ENCODE measurements at places on chromosomes 6 and 20.

DNA sequence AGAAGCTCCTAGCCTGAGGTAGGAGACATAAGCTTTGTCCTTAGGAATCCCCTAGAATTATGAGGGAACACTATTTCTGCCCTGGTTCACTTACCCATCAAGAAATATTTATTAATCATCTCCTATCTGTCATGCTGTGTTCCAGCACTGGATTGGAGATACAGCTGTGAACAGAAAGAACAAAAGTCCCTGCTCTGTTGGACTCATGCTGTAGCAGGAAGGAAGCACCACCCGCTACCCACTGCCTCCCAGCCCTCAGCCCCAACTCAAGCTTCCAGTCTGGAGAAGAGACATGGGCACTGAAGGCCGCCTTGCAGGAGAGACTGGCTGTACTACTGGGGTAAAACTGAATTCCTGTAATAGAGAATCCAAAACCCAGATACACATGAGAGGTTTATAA, 78.0 kb downstream of the MDGA1 start:
- no peak overlapping the region for H3K4me3 ChIP-seq
- peaks cover 56% of the 10 kb centered on the region for H3K27me3 ChIP-seq
- DNase-seq: no peak
- peaks cover 2% of the 10 kb centered on the region for H3K4me1 ChIP-seq

GRCh38 chr6:47221565-47221964, 88.1 kb downstream of the TNFRSF21 start:
- H3K4me3 ChIP-seq: no peak overlapping the region
- H3K36me3 ChIP-seq: no peaks in the 10 kb centered on the region
- H3K27me3 ChIP-seq: no peaks in the 10 kb centered on the region
- no peaks in the 10 kb centered on the region for H3K4me1 ChIP-seq
- H3K27ac ChIP-seq: no peak overlapping the region

DNA sequence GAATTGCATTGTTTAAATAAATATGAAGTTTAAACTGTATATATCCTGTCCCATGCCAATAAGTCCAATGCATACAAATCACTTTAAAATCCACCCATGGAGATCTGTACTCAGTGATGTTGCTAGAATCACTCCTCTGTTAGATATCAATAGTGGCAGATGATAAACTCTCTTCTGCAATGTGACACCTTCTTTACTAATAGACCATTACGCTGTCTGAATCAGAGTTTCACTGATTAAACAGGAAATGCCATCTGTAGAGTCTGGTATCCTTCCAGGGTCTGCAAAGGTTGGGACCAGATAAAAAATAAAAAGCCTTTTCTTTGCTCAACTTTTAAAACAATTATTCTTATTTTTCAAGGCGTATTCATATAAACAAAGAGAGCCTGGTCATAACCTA, 134.5 kb downstream of the EDN3 start:
- H3K4me1 ChIP-seq: no peaks in the 10 kb centered on the region
- H3K4me3 ChIP-seq: no peak overlapping the region
- H3K27me3 ChIP-seq: no peaks in the 10 kb centered on the region
- no peaks in the 10 kb centered on the region for H3K36me3 ChIP-seq

DNA sequence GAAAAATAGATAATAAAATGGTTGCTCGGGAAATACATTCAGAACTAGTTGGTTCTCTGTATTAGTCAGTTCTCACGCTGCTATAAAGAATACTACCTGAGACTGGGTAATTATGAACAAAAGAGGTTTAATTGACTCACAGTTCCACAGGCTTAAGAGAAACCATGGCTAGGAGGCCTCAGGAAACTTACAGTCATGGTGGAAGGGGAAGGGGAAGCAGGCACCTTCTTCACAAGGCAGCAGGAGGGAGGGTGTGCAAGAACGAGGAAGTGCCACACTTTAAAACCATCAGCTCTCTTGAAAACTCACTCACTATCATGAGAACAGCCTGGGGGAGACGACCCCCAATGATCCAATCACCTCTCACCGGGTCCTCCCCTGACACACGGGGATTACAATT, 24.2 kb upstream of the SNX9 start:
- no peak for DNase-seq
- no peaks in the 10 kb centered on the region for H3K27me3 ChIP-seq
- H3K36me3 ChIP-seq: no peaks in the 10 kb centered on the region
- peaks cover 9% of the 10 kb centered on the region for H3K4me1 ChIP-seq
- no peak overlapping the region for H3K4me3 ChIP-seq

DNA sequence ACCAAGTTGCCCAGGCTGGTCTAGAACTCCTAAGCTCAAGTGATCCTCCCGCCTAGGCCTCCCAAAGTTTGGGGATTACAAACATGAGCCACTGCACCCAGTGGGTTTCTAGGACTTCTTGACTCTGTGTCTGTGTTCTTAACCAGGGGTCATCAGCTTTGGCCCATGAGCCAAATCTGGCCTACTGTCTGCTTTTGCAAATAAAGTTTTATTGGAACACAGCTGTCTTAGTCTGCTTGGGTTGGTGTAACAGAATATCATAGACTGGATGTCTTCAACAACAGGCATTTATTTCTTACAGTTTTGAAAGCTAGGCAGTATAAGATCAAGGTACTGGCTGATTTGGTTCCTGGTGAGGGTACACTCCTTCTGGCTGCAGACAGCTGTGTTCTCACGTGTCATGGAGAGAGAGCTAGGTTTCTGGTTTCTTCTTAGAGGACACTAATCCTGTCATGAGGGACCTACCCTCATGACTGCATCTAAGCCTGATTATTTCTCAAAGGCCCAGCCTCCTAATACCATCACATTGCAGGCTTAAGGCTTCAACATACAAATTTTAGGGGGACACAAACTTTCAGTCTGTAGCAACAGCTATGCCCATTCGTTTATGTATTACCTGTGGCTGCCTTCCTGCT, 23.3 kb downstream of the ARFGEF2 start:
- H3K4me3 ChIP-seq: no peak overlapping the region
- no peak overlapping the region for H3K27ac ChIP-seq
- no peaks in the 10 kb centered on the region for H3K27me3 ChIP-seq
- peaks cover 77% of the 10 kb centered on the region for H3K36me3 ChIP-seq

DNA sequence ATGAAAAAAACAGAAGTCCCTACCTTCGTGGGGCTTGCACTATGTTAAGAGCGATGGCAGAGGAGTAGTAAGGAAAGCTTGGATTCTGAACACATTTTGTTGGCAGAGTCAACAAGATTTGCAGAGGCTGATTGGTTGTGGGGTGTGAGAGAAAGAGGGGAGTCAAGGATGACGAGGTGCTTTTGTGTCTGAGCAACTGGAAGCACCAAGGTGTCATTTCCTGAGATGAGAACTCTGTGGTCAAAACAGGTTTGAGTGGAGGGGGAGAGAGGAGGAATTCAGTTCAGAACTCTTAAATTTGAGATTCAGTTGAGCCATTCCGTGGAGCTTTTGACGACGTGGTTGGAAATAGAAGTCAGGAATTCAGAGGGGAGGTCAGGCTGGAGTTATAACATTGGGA, 3.5 kb downstream of the OCSTAMP start:
- no peaks in the 10 kb centered on the region for H3K36me3 ChIP-seq
- no peak overlapping the region for H3K27ac ChIP-seq
- no peak overlapping the region for H3K4me3 ChIP-seq
- no peak for DNase-seq
- H3K27me3 ChIP-seq: peaks cover 44% of the 10 kb centered on the region

DNA sequence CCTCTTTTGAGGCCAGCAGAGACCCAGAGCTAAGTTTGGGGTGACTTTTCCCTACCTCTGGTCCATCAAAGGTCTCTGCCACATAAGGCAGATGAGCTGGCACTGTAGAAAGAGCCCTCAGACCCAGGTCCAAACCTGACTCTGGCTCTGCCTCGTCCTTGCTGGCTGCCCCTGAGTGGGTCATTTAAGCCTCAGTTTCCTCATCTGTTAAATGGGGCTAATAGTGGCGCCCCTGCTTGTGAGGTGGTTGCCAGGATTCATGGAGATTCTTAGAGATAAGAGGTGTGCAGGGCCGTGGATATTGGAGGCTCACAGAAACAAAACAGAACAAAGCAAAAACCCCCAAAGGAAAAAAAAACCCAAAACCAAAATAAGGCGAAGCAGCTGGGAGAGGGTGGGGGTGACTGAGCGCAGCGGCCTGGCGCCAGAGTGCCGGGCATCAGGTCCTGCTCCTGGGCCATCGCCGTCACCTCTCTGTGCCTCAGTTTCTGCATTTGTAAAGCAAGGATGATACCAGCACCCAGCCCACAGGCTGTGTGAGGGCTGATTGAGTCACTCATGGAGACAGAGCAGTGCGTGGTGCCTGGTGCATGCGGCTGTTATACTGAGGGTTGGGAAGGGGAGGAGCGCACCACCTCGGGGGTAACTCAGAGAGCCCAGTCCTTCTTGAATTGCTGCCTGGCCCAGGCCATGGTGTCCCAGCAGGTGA, 133.8 kb upstream of the PTPN1 start:
- no peak overlapping the region for H3K4me3 ChIP-seq
- H3K36me3 ChIP-seq: no peaks in the 10 kb centered on the region
- no peak for DNase-seq
- H3K4me1 ChIP-seq: no peaks in the 10 kb centered on the region

- H3K4me1 ChIP-seq: no peaks in the 10 kb centered on the region
- H3K4me3 ChIP-seq: no peak overlapping the region
- no peaks in the 10 kb centered on the region for H3K36me3 ChIP-seq
- no peak overlapping the region for H3K27ac ChIP-seq
- no peaks in the 10 kb centered on the region for H3K27me3 ChIP-seq
Measured at GRCh38 chr20:23106271-23106851, 20.2 kb upstream of the CD93 start.

GRCh38 chr6:70616728-70617260, 50.1 kb downstream of the SDHAF4 start:
- no peaks in the 10 kb centered on the region for H3K4me1 ChIP-seq
- no peaks in the 10 kb centered on the region for H3K36me3 ChIP-seq
- no peak overlapping the region for H3K27ac ChIP-seq
- DNase-seq: no peak

- H3K4me3 ChIP-seq: no peak overlapping the region
- H3K36me3 ChIP-seq: no peaks in the 10 kb centered on the region
- no peaks in the 10 kb centered on the region for H3K27me3 ChIP-seq
- H3K4me1 ChIP-seq: no peaks in the 10 kb centered on the region
- H3K27ac ChIP-seq: no peak overlapping the region
Measured at GRCh38 chr6:98343797-98344196, 490.6 kb upstream of the POU3F2 start.

GRCh38 chr20:62131560-62132320, 9.5 kb downstream of the LSM14B start:
- H3K4me1 ChIP-seq: peaks cover 4% of the 10 kb centered on the region
- H3K27me3 ChIP-seq: no peaks in the 10 kb centered on the region
- no peak overlapping the region for H3K27ac ChIP-seq
- no peak overlapping the region for H3K4me3 ChIP-seq
- no peak for DNase-seq
- peaks cover 100% of the 10 kb centered on the region for H3K36me3 ChIP-seq
